Osteoblast (primary cell): ENCODE measurements at places on chromosomes 5 and 9. TPM values are rescaled to one million over a fixed set of nuclear protein-coding genes. Genes with fewer than 3 reads are reported as not detected.
A peak's percentile ranks its signal among the peaks of the same experiment; 100 is the strongest.

GRCh38 chr9:698276-698675 lies 143.2 kb upstream of the DMRT1 start:
- H3K4me3 ChIP-seq = no peak overlapping the region
- no peaks in the 10 kb centered on the region for H3K27me3 ChIP-seq
- no peaks in the 10 kb centered on the region for H3K36me3 ChIP-seq
- no peak for DNase-seq
- peak overlapping the region; percentile 50 for H3K27ac ChIP-seq
- H3K4me1 ChIP-seq = peaks cover 53% of the 10 kb centered on the region

The ZNF483 gene
- total RNA-seq = 5.9 and 6.2 TPM in 2 replicates

GRCh38 chr5:77213601-77214000 lies 3.1 kb downstream of the PDE8B start:
- H3K36me3 ChIP-seq = no peaks in the 10 kb centered on the region
- no peak for DNase-seq
- H3K27ac ChIP-seq = no peak overlapping the region
- H3K27me3 ChIP-seq = peaks cover 65% of the 10 kb centered on the region
- H3K4me3 ChIP-seq = no peak overlapping the region

- peaks cover 37% of the 10 kb centered on the region for H3K27me3 ChIP-seq
- H3K4me1 ChIP-seq = peaks cover 8% of the 10 kb centered on the region
- H3K27ac ChIP-seq = no peak overlapping the region
Observed at GRCh38 chr9:121650217-121651007, 1.0 kb upstream of the DAB2IP start.

The ACOT12 gene
- total RNA-seq = 0.29 TPM in 1 of 2 replicates, not detected in the other
